ENCODE measurements at places on chromosomes 6 and 20.

DNA sequence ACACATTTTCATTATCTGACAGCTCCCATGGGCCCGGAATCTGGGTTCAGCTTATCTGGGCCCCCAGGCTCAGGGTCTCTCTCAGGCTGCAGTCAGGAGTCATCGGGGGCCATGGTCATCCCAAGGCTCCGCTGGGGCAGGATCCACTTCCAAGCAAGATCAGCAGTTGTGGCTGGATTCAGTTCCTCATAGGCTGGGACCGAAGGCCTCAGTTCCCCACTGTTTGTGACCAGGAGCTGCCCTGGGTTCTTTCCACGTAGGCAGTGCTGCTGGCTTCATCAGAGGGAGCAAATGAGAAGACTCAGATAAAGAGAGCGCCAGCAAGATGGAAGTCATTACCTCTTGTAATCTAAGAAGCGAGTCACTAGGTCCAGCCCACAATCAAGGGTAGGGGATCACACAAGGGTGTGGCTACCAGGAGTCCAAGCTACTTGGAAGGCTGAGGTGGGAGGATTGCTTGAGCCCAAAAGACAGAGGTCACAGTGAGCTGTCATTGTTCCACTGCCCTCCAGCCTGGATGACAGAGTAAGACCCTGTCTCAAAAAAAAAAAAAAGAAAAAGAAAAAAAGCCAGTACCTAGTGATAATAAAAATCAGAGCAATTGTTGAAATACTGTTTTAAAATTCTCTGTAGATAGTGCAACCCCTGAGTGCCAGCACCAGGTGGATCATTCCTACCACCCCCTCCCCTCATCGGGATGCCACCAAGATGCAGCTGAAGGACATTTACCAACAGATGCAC, 162.7 kb downstream of the NFATC2 start:
- DNase-seq = no peak

- DNase-seq = no peak
Measured at GRCh38 chr6:18496462-18496861, 109.3 kb downstream of the RNF144B start.

GRCh38 chr20:1322511-1323245, 6.3 kb downstream of the SDCBP2 start:
- DNase-seq = peak; percentile 74

GRCh38 chr20:48467622-48468021, 360.2 kb downstream of the PREX1 start:
- DNase-seq = no peak

DNA sequence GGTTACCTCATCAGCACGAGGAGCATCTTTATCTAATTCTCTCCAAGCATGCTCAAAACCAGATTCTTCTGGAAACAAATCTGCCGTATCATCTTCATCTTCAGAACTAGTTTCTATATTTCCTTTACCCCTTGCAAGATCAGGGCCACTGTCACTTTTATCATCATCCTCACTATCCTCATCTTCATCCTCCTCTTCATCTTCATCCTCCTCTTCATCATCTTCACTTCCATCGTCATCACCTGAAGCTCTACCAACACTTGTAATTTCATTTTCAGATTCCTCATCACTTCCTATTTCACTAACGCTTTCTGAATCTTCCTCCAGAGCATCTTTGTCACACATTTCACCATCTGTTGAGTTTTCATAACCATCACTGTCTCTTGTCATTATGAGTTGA, 8.9 kb downstream of the ESF1 start:
- DNase-seq = no peak

DNA sequence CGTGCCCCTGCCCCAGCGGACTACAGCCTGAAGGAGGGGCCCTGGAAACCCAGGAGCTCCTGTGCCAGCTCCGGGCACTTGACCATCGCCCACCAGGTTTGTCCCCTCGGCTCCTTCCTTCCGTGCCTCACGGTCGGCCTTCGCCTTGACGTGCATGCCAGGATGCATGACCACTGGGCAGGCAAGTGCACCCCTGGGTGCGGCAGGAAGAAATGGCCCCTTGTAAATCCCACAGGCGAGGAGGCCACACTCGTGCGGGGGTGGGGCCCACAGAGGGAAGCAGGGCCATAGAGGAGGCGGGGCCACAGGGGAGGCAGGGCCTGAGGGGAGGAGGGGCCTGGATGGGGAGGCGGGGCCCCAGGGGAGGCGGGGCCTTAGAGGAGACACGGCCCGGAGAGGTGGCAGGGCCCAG, 81.7 kb downstream of the YTHDF1 start:
- no peak for DNase-seq

DNA sequence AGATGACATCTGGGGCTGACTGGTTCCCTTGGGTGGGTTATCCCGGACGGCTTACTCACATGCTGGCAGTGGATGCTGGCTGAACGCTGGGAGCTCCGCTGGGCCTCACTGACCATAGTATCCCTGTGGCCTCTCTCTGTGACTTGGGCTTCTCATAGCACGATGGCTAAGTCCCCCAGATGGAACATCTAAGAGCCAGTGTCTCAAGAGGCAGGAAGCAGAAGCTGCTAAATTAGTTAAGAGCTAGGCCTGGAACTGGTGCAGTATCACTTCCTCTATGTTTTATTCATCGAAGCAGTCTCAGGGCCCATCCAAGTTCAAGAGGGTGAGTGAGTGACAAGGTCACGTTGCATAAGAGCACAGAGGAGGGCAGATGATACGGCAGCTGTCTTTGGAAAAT, 116.5 kb upstream of the LAMP5 start:
- no peak for DNase-seq

GRCh38 chr20:2305479-2305878, 9.7 kb downstream of the TGM3 start:
- no peak for DNase-seq

GRCh38 chr6:73511796-73512195, 9.0 kb downstream of the EEF1A1 start:
- DNase-seq = no peak

DNA sequence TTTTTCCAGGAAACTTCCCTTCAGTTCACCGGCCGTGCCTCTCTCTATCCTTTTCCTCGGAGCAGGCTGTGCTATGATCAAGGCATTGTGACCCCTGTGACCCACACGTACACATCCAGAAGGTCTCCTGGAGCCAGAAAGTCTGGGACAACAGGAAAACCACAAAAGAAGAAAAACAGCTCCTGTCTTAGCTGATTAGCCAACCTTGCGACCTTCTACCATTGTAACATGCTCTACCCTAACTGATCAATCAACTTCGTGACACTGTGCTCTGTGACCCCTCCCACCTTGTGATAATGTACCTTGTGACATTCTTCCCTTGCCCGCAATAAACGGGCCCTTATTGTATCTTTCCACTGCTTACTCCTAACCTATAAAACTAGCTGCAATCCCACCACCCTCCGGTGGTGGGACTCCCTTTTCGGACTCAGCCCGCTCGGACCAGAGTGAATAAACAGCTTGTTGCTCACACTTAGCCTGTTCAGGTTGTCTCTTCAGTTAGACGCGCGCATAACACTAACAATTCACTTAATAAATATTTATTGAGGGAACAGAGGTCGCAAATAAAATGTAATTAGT, 24.2 kb downstream of the ZNF311 start:
- DNase-seq = peak; percentile 32

DNA sequence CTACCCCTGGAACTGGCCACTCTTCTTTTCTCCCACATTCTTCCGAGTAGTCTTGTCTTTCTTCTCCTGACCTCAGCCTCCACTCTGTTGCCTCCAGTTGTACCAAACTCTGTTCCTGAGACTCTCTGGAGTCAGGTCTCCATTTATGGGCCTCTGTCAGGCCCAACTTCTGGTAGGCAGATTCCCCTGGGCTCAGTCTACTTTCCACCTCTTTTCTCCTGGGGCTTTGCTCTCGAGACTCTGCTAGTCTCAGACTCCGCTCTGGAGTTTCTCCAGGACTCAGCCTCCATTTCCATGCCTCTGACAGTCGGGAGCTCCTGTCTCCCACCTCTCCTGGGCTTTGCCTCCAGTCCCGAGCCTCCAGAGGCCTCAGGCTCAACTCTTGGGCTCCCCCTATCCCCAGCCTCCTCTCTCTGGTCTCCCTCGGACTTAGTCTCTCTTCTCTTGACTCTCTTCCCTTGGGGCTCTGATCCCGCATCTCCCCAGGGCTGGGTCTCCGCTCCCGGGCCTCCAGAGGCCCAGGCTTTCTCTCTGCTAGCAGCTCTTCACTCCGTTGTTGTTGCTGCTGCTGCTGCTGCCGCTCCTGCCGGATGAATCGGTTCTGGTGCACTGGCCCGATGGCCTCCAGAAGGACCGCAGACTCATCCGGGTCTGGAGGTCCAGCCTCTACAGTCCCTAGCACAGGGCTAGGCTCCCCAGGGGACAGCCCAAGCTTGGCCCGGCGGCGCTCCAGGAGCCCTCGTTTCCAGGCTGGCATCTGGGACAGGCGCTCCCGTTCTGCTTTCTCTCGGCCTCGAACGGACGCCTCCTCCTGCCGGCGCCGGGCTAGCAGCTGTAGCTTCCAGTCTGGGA, 1.1 kb downstream of the PPP1R18 start:
- no peak for DNase-seq

DNA sequence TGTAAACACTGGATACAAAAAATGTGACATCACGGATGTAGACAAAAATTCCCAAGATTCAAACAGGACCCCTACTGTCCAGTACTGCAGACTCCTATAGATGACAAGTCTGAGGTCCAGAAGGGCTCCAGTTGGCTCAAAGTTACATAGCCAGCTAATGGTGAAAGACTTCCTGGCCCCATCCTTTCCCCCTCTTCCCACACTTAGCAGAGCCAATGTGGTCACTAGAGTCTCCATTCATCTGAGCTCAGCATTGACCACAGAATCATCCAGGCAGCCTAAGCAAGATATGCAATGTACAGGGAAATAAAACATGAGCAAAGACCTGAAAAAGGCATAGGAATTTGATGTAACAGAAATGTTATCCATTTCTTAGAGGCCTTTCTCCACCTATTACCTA, 180.5 kb downstream of the ADAT2 start:
- no peak for DNase-seq

- DNase-seq = no peak
Measured at GRCh38 chr6:159951772-159952171, 17.1 kb upstream of the IGF2R start.

GRCh38 chr20:19193349-19193748, 19.1 kb upstream of the SLC24A3 start:
- DNase-seq = no peak

- DNase-seq = no peak
Measured at GRCh38 chr20:44153636-44154043, 33.3 kb downstream of the JPH2 start.

GRCh38 chr20:58472273-58473018, 42.8 kb downstream of the APCDD1L start:
- no peak for DNase-seq

DNA sequence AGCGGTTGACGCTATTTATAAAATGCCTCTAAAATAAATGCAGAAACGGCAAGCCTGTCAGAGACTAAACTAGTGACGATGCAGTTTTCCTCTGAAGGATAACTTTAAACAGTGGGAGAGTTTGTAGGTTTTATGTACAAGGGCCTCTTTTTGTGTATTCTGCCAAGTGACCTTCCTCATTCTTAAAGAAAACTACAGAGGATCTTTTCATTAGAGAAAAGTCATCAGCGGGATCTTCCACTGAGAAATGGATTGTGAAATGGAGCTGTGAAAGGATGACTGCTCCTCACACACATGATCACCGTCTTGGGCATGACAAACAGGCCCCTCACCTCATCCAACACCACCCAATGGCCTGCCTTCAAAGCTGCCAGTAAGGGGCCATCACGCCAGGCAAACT, 89.0 kb upstream of the LYRM2 start:
- no peak for DNase-seq

- DNase-seq = no peak
Measured at GRCh38 chr20:15639839-15640238, 933.4 kb downstream of the KIF16B start.

- peak; percentile 34 for DNase-seq
Measured at GRCh38 chr6:42448927-42449659, 2.6 kb downstream of the TRERF1 start.

DNA sequence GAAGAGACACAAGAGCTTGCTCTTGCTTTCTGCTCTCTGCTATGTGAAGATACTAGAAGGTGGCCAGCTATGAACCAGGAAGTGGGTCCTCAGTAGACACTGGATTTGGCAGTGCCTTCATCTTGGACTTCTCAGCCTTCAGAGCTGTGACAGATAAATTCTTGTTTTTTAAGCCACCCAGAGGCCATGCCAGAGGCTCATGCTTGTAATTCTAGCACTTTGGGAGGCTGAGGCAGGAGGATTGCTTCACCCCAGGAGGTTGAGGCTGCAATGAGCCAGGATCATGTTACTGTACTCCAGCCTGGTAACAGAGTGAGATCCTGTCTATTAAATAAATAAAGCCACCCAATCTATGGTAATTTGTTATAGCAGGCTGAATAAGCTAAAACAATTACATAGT, 185.5 kb upstream of the SALL4 start:
- DNase-seq = no peak

GRCh38 chr6:93323630-93324029, 95.7 kb downstream of the EPHA7 start:
- DNase-seq = no peak

- DNase-seq = no peak
Measured at GRCh38 chr6:157650261-157650640, 172.8 kb upstream of the SNX9 start.

- no peak for DNase-seq
Measured at GRCh38 chr6:3285732-3286131, 27.0 kb downstream of the PSMG4 start.

DNA sequence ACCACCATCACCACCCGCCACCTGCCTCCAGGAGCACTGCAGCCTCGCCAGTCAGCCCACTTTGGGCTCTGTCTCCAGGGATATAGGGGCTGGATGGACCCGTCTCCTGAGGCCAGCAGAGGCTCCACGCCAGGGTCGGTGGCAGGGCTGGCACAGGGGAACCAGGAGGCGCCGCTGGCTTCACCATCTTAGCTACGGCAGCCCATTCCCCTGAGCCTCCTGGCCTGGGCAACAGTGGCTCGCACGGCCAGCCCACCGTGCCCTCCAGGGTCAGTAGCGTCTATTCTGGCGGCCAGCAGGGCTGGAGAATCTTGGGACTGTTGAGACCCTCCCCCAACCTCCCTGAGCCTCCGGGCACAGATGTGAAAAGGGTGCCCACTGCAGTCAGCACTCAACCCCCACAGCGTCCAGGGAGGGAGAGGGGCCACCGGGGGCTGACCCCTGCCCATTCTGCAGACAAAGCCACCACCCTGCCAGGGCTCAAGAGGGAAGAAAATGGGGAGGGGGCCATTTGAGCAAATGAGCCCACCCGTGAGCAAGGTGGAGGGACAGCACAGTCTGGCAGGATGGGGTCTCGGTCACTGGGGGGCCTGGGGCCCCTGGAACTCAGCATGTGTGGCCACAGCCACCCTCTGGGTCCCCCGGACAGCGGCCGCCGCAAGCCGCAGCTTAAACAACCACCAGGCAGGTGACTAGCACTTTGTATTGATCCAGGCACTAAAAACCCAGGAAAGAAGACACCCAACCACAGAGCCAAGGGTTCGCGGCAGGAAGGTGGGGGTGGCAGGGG, 28.7 kb downstream of the KCNQ2 start:
- no peak for DNase-seq

- DNase-seq = peak; percentile 77
Measured at GRCh38 chr20:10864076-10864672, 190.4 kb upstream of the JAG1 start.

DNA sequence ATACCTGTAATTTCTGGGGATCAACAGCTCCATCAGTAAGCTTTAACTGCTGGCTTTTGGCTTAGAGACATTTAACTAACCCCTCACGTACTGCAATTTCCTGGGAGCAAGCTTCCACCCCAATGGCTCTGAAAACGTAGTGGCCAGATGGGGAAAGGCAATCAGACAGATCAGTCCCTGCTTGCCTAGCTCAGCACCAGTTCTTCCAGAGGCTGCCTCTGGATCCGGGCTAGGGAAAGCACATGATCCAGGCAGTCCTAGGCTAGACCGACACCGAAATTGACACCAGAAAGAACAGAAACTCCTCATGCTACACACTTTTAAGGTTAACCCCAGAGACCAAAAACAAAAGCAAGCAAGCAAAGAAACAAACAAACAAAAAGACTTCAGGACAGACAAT, 13.3 kb downstream of the PREP start:
- no peak for DNase-seq
